ENCODE measurements at places on chromosomes 16 and 17. TPM values are rescaled to one million over a fixed set of nuclear protein-coding genes. Genes with fewer than 3 reads are reported as not detected.
A peak's percentile ranks its signal among the peaks of the same experiment; 100 is the strongest.

The WFIKKN1 gene
- 0.89 TPM for total RNA-seq

The HSBP1 gene
- total RNA-seq, result 179 TPM

The SLC38A8 gene
- total RNA-seq, result not detected

The HOXB3 gene
- total RNA-seq, result not detected

The CIITA gene
- not detected for total RNA-seq

The SECTM1 gene
- not detected for total RNA-seq

The MMP25 gene
- total RNA-seq, result 1.3 TPM

DNA sequence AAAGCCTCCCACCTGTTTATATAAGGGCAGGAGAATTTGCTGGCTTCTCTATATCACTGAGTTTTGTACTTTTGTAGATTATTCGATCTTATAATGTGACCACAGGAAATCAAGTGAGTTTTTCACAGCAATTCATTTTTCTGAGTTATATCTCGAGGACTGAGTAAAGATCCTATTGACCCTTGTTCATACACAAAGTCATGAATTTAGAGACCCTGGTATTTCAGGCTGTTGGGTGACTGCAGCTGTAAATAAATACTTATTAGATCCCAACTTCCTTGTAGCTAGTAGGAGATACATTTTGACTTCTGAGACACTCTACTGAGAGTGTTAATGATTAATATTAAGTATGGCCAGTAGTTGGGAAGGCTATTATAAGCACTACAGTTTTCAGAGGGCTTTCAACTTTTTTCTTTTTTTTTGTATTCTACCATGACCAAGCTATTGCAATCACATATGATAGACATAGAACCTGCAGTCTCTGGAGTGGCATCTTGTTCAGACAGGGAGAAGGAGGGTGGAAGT, 3.2 kb upstream of the KRT20 start:
- no peak for DNase-seq

- DNase-seq, result peak; percentile 64
Measured at GRCh38 chr16:68328151-68328859, 17.5 kb downstream of the PRMT7 start.

- peak; percentile 89 for DNase-seq
Measured at GRCh38 chr17:27778183-27778582, 22.1 kb downstream of the NOS2 start.

- DNase-seq, result peak; percentile 81
Measured at GRCh38 chr16:87806641-87807546, 41.1 kb upstream of the KLHDC4 start.

DNA sequence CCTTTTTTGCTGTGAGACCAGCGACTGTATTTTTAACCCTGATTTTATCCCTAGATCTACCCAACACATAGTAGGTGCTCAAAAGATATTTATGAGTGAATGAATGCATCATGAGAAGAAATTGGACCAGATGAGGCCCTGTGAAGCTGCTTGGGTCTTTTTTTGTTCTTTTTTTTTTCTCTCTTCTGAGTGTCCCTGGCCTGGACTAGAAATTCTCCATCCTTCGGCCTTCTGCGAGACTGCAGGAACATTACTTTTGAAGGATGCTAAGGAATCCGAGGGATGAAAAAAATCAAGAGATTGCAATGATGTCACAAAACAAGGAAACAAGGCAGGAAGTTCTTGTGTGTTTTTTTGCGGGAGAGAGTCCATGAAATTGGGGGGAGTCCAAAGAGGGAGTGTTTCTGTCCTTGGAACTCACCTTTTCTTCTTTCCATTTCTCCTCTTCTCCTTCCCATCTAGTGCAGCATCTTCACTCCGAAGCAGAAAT, 560 bp upstream of the RUSF1 start:
- DNase-seq, result peak; percentile 53

GRCh38 chr16:85819245-85819644, 19.8 kb downstream of the COX4I1 start:
- peak; percentile 45 for DNase-seq

DNA sequence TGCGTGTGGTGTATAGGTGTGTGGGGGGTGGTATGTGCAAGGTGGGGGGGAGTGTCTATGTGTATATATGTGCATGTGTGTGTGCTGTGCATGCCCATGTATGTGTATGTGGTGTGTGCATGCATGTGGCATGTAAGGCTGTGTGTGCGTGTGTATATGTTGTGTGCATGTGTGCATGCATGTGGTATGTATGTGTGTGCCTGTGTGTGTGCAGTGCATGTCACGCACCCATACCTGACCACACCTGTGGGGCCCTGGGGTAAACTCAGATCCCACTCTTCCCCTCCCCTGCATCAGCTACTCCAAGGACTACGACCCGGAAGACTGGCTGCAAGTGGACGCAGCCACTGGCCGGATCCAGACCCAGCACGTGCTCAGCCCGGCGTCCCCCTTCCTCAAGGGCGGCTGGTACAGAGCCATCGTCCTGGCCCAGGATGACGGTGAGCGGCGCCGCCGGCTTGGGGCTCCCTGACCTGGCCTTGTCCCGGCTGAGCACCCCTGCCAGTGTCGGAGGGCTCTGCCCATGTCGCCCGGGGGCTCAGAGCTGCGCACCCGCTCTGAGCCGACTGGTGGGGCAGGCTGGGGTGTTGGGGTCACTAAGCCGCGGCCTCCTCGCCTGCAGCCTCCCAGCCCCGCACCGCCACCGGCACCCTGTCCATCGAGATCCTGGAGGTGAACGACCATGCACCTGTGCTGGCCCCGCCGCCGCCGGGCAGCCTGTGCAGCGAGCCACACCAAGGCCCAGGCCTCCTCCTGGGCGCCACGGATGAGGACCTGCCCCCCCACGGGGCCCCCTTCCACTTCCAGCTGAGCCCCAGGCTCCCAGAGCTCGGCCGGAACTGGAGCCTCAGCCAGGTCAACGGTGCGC, 9.1 kb downstream of the SLC22A31 start:
- DNase-seq, result no peak

DNA sequence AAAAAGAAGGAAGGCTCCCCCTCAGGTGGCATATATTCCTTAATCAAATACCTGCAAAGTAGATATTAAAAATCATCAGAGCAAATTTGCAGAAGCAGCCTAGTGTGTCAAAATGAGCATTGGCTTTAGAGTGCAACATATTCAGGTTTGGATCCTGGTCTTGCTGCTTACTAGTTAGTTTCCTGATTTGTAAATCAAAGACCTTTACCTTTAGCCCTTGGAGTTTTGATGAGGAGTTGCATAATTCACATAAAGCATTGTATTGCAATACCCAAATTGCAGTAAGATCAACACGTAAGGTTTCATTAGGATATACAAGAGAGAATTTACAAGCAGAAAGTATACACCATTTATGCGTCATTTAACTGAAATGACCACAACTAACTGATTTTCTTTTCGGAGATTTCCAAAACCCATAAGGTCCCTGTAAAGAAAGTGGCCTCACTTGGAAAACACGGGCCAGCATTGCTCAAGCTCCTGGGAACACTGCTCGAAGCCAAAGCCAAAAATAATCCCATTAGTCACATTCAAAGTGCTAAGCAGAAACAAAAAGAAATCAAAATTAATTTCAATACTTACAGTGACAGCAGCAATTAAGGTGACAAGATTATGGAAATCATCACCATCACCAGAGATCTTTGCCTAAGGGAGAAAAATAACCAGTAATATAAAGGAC, 415.9 kb upstream of the ERCC4 start:
- DNase-seq, result no peak

DNA sequence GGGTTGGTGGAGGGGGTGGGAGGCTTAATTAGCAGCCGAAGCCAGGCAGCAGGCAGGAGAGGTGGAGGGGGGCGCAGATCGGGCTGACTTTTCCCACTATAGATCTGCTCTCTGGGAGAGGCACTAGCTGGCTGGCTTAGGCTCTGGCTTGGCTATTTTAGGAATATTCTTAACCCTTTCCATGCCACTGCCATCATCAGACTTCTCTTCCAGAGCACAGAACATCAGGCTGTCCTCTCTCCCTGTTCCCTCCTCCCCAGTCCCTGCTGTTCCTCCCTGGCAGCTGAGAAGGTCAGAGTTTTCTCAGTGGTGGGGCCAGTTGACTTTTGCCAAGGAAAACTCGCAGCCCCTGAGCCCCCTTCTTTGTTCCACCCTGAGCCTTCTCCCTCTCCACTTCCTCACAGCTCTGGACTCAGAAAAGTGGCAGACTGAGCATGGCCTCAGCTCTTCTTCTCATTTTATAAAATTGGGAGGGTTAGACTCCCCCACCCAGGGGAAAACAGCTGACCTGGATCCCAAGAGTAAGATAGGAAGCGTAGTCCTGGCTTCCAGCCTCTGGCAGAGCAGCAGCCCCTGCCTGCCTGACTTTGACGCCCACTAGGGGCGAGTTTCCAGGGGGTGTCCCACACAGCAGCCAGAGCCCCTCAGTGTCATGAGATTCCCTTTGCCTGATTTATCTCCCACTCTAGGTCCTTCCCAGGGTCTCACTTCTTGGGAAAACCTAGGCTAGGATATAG, 9.9 kb upstream of the C1QL1 start:
- no peak for DNase-seq

DNA sequence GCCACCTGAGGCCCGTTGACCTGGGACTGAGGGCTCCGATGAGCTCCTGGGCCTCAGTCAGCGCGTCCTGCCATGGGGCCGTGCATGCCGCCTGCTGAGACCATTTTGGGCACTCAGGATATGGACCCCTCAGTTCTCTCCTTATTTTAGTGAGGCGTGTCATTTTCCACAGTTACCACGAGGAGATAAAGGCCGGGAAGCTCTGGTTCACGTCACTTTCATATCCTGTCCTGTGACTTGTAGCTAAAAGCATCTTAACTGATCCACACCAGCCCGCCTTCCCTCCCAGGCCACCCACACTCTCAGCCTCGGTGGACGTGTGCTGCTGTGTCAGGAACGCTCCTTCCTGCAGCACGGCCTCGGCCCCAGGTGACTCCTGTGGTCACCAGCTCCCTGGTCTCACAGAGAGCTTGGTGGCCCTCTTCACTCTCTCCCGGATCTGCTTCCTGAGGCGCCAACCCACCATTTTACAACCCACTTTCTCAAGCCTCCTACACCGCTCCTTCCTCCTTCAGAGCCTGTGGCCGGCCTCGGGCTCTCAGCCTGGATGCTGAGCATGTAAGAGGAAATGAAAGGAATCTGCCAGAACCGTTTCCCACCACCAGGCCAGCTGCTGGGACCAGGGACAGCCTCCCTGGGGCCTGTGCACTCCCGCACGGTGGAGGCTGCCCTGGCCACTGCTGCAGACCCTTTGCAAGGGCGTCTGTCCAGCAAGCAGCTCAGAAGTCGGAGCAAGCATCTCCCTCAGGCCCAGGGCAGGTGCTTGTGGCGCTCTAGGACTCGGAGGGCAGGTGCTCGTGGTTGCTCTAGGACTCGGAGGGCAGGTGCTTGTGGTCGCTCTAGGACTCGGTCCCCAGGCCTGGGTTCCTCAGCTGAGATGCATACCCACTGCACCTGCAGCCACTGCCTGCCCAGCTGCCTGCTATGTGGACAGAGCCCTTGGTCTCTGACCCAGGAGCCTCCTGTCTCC, 23.9 kb upstream of the FASN start:
- DNase-seq, result no peak

- peak; percentile 47 for DNase-seq
Measured at GRCh38 chr16:31874366-31875111, 932 bp downstream of the ZNF267 start.

DNA sequence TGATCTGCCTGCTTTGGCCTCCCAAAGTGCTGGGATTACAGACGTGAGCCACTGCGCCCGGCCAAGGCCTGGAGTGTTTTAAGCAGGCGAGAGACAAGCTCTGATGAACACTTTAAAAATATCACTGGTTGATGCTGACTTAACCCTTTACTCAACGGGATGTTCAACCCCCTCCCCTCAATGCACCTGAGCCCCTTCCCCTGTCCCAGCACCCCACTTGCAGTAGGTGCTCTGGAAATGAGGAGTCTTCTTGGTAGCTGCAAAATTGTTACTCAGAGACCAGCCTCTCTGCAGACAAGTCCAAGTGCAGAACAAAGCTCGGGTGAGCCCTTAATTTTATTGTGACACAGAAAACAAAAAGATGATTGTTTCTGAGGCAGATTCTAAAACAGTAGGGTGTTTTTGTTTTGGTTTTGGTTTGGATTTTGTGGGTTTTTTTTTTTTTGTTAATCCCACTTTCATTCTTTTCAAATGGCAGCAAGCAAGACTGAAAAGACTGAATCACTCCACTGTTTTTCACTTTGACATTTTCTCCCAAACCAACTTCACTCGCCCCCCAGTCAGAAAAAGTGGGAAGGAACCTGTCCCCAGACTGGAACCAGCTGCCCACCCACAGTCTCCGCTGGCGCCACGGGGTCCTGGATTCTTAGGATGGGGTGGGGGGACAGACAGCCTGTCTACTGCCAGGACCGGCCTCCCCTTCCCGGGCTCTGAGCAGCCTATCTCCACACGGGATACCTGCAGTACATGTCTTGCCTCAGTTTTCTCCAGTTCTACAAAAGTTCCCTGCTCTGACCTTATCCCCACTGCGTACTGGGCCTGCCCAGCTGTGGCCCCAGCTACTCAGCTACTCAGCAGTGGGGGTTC, 5.2 kb upstream of the PLLP start:
- no peak for DNase-seq

DNA sequence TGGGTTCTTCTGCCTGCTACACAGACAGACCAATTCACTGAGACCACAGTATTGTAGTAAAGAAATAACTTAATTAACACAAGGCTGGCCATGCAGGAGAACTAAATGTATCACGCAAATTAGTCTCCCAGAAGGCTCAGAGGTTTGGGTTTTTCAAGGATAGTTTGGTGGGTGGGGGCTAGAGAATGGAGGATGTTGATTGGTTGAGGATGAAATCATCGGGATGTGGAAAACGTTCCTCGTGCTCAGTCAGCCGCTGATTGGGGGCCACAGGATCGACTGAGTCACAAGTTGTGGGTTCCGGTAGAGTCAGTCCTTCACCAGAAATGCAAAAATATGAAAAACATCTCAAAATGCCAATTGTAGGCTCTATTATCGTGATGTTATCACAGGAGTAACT, 18.7 kb downstream of the RHOT1 start:
- peak; percentile 84 for DNase-seq
